ENCODE measurements at places on chromosomes 3 and 15. TPM values are rescaled to one million over a fixed set of nuclear protein-coding genes. Genes with fewer than 3 reads are reported as not detected.

- no peak for DNase-seq
Measured at GRCh38 chr3:28118087-28118486, 123.3 kb upstream of the CMC1 start.

The XCR1 gene
- total RNA-seq = not detected

DNA sequence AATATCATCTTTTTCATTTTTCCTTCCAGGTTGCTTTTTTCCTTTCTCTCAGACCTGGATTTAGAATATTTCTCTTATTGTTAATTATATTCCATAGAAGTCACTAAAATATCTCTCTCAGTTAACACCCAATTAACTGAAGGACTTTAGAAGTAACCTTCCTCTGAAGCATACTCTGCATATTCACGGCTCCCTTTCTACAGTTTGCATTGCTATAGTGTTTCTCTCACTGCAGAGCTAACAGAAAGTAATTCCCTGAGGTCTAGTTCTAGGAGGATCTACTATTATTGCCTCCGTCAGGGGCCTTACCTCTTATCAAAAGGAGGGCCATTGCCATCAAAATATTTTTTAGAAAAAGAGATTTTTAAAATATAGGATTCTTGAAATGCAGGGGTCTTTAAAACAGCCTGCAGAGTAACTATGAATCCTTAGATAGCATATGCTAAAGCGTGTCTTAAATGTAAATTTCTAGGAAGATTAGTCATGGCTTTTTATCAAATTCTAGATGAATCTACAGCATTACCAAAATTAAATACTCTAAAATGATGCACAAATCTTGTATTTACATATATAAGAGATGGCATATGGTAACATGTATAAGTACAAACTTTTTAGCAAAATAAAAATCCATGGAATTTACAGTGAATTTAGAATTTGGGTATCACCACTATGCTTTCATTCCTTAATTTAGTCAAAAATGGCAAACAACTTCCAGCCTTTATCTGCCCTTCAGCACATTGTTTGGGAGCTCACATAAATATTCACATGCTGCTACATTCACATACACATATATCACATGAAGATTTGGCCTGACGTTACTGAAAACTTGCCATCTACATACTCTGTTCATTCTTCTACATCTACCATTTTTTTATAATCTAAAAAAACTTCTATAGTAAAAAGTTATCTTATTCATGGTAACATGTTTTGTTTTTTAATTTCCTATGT is 696.8 kb downstream of the OTOL1 start:
- DNase-seq = no peak

The RASSF1 gene
- 86.9 TPM for total RNA-seq

DNA sequence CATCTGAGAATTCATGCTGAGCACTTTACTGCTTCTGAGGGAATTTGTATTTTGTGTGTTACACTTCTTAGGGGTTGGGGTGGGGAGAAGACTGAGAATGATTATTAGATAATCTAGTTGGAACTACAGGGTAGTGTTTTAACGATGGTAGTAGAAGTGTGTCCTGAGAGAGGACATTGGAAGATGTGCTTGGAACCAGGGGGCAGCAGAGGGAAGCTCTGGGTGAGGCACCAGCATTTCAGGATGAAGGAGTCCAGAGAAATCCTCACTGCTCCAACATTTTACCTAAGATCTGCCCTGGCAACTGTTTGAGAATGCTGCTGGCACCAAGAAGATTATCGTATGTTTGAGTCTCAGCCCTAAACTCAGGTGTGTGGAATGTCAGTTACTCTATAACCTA is 145.5 kb downstream of the SQOR start:
- DNase-seq = no peak

DNA sequence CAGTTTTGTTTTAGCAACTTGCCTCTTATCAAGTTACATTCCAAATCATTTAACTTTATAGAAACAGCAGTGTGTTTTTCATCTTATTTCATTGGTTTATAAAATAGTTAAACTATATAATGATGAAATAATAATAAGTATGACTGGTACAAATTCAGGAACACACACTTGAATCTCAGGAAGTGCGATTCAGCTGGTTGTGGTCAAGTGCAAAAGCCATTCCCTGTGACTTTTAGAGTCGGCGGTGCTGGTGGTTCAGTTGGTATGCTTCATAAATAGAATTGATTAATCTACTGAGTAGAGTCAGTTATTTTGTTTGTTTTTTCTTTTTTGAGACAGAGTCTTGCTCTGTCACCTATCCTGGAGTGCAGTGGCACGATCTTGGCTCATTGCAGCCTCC is 22.7 kb downstream of the SACM1L start:
- DNase-seq = no peak

DNA sequence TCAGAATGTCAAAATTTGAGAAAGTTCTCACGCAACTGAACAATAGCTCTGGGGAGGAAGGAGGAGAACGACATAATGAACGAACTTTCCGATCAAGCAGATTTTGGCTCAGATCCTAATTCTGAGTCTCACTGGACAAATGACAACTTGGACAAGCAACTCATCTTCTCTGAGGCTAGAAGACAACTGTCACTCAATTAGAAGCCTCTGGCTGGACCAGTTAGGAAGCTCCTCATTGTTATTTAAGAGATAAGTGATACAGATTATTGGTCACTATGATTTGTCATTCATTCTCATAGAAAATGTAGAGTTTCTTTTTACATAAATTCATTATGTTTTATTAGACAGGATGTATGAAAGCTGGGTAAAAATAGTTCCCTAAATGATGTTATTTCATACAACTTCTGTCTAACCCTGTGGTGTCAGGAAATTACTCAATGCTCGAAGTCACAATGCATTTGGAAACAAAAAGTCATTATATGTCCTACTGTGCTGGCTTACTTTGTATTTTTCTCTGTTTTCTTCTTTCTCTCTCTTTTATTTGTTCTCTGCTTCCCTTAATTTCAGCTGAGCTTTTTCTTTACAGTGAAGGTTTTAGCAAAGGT is 11.0 kb upstream of the C3orf49 start:
- no peak for DNase-seq

DNA sequence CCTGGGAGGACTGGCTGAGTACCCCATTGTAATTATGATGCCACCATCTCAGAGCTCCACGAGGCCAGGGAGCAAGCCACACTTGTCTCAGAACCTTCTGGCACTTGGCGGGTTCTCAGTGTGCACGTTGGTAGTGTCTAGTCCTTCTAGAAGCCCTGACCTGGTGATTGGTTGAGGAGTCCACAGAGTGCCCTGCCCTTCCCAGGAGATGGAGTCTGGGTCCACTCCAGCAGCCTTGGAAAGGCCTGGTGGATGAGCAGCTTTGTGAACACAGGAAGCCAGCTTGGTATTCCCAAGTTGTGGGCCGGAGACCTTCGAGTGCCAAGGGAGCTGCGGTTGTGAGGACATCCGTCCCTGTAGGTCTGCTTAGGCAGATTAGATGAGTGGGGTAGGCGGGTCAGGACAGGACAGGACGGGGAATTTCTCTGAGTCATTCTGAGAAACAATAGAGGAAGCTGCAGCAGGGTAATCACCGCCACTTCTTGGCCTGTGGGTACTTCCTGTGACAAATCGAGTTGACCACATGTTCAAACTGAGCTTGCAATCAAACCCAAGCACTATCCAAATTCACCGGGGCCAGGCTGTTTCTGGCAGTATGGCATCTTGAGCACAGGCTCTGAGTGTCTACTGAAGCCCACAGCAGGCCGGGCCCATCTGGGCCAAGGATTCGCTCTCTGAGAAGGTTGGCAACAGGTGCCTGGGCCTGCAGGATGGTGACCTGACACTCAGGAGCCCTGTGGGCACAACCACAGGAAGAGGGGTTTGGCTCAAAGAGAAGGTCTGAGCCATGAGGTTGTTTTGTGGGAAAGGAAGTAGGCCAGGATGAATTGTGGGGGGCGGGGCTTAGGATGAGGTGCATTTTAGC is 71.5 kb upstream of the PLXNA1 start:
- peak; percentile 74 for DNase-seq

GRCh38 chr3:8501371-8502131 is at the start of gene LMCD1:
Gene LMCD1 (plus strand): TSS chr3:8501823. CDS start chr3:8501939, 116 bp downstream.
- DNase-seq = peak; percentile 75

DNA sequence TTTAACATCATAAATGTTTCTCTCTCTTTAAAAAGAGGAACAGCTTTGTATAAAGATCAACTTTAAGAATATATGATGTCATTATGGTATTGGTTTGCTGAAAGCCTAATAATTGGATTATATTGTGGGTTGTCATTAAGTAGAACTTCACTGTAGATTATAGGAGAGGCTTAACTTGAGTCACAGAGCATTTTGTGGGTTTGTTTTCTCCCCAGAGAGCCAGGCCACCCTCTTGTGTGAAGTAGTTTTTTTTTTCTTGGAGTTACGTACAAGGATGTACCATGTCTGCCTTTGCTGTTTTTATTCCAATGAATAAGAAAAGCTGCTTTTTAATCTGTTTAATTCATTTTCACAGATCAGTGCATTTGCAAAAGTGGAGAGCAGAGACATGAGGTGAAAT is 354.8 kb upstream of the TBL1XR1 start:
- no peak for DNase-seq
